ENCODE measurements at places on chromosomes 3 and 15.

DNA sequence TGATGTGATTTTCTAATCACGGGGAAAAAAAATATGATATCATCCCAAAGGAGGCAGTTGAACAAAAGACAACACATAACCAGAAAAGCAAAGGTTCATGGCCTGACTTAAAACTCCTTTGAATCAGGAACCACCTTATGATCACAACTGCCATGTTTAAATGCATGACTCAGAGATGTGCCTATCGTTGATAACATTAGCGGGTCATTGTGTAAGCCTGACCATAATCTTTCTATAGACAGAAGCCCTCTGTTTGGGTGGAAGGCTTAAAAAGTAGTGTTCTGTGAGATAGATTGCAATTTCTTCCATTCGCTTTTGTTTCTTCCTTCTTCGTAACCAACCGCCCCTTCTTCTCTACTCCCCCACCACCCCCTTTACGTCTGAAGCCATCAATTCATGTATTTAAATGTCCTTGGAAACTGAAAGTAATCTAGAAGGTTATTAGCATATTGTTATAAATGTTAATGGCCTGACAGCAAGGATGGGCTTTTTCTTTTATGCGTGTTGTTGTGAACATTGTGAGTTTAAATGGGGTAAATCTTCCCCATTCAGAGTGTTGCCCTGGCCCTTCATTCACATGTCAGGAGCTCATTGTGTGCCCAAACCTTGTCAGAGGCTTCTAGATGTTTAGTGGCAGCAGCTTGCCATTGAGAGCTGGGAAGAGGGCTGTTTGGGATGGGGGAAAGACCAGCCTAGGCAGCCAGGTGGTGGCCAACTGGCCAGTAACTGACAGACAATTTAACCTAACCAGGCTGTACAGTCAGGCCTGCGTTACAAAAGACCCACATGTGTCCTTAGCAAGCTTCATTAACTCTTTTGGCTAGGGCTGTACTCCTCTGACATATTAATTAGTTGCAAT is 64.5 kb downstream of the EPHA3 start:
- DNase-seq = no peak

DNA sequence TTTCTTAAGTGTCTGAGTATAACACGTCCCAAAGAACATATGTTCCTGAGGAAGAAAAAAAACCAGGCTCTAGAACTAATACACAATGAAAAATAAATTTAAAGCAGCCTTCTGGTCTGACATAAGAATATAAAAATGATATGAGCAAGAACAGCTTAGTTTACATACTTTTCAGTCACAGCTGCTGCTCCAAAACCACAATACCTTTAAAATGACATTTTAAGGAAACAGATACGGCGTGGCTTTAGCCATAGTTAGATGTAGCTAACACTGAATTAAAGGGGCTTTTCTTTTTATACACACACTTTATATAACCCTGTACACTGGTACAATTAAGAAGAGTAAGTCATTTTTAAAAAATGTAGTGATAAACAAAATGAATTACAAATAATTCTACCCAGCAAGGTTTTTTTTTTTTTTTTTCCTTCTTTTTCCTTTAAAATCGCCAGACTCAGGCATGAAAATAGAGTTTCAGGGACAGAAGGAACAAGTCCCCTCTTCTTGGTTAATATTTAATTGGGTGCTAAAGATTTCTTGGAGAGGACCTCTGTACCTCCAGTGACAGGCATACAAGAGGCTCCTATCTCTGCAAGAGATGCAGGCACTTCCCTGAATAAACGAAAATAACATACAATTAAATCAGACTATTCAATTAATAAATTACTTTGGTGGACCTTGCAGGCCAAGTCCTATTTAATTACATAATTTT is 265.6 kb downstream of the FOXP1 start:
- DNase-seq = no peak

- no peak for DNase-seq
Observed at GRCh38 chr3:129972301-129972700, 2.2 kb upstream of the TRH start.

DNA sequence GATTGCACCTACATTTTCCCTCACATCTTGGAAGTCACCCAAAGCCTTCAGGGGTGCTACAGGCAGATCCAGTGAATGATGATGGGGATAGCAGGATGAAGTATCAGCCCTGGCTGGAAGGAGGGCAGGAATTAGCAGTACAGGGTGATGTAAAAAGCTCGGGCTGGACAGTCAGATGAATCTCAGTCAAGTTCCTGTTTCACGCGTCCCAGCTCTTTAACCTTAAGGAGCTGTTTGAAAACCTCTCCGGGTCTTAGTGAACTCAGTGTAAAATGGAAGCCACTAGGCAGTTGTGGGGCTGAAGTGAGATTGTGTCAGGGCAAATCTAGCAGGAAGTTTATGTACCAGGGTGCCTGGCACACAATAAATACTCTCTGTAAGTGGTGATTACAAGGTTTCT is 166.4 kb upstream of the PROK2 start:
- no peak for DNase-seq

DNA sequence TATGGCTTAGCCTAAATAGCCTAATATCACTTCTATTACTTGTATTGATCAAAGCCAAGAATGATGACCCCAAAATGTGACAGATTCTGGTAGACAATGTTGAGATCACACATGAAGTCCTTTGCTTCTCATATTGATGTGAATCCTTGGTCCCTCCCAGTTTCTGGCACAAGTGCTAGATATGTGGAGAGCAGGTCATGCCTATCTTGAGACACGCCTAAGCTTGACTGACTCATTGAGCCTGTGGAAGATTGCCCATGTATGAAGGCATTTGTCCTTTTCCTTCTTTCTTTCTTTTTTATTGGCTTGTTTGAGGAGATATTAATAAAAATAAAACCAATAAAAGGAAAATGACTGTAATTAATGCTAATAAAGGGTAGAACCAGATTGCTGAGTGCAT is 54.0 kb upstream of the TMEM108 start:
- no peak for DNase-seq

DNA sequence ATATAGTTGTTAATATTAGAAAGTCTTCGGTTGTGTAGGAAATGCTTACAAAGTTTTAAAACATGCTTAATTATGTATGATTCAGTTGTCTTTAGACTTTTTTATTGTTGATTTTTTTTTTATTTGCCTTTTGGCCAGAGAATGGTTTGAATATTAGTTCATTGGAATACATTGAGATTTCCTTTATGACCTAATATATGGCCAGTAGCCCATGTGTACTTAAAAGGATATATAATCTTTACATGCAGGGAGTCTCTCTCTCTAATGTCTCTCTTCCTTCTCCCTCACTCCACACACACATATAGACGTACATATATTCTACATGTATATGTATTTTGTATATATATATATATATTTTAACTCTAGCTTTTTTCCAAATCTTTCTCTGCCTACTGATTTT is 67.3 kb upstream of the SKIL start:
- DNase-seq = no peak

- DNase-seq = no peak
Observed at GRCh38 chr15:66155065-66155464, 98.5 kb downstream of the MEGF11 start.

GRCh38 chr3:195043607-195044339 is 227.2 kb downstream of the XXYLT1 start:
- DNase-seq = no peak

DNA sequence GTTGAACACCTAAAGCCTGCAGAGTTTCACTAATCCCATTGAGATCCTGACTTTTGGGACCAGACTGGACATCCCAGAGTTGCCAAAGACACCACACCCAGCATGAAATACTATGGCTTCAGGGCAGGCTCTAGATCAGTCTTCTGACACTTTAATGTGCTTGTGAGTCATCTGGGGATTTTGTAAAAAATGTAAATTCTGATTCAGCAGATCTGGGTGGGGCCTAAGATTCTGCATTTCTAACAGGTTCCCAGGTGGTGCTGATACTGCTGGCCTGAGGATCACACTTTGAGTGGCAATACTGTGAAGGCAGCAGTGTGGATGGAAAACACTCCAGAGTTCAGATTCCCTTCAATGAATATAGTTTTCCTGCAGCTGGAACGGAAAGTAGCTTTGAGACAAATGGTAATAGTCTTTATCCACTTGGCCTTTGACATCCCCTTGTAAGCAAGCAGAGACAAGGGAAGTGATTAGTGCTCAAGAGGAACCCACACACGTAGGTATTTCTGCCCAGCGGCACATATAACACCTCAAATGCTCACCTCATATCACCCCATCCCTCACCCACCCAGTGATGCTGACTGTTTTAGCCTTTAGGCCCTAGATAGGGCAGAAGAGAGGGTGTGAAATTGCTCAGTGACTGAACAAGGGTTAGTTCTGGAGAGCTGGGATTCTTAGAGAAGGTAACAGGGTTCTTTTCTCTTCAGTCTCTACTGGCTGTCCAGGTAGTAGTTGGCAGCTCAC is 51.5 kb upstream of the GSK3B start:
- DNase-seq = peak; percentile 36

DNA sequence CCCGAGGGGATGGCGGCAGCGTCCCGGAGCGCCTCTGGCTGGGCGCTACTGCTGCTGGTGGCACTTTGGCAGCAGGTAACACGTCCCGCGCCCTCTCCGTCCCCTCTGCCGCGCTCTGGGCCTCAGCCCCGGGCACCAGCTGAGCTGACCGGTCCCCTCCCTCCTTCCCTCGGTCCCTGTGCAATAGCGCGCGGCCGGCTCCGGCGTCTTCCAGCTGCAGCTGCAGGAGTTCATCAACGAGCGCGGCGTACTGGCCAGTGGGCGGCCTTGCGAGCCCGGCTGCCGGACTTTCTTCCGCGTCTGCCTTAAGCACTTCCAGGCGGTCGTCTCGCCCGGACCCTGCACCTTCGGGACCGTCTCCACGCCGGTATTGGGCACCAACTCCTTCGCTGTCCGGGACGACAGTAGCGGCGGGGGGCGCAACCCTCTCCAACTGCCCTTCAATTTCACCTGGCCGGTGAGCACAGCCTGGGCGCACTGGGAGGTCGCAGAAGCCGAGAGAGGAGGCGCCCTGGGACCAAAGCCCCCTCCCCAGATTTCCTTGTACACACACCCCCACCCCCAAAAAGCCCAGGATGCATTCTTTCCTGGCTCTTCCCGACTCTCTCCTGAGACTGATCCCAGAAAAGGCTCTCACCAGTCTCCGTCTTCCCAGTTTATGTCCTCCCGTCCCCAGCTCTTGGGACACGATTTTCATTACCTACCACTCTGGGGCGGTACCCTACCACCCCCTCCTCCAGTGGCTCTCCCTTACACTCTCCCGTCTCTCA is 705 bp downstream of the DLL4 start:
- DNase-seq = no peak

GRCh38 chr3:138093721-138094120 is 21.7 kb downstream of the DZIP1L start:
- no peak for DNase-seq

DNA sequence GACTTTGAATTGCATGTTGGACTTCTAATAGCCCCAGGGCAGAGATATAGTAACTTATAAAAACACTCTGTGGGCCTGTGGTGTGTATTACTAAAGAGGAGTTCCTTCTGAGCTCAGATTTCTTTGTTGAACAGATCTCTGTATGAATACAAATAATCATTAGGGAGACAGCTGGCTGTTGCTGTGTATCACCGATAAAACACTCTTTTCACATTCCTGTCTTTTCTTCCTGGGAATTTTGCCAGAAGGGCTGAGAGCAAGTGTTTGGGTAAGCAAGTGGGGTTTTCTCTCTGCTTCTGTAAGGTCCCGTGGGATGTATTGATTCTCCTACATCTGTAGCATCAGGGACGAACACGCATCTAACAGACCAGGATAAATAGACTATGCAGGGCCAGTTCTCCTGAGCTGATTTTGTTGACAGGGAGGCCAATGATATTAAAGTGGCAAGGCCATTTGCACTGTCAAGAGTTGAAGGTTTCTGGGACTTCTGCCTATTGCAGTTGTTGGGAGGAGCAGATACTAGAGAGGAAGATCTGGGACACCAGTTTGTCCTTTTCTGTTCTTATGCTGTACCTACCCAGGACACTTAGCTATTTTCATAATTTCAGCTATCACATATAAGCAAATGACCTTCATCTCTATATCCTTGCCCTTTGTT is 225.9 kb upstream of the CD96 start:
- DNase-seq = no peak

- no peak for DNase-seq
Observed at GRCh38 chr15:92909136-92909781, 9.1 kb downstream of the CHD2 start.

GRCh38 chr3:14201940-14202684 is 23.5 kb downstream of the LSM3 start:
- no peak for DNase-seq

DNA sequence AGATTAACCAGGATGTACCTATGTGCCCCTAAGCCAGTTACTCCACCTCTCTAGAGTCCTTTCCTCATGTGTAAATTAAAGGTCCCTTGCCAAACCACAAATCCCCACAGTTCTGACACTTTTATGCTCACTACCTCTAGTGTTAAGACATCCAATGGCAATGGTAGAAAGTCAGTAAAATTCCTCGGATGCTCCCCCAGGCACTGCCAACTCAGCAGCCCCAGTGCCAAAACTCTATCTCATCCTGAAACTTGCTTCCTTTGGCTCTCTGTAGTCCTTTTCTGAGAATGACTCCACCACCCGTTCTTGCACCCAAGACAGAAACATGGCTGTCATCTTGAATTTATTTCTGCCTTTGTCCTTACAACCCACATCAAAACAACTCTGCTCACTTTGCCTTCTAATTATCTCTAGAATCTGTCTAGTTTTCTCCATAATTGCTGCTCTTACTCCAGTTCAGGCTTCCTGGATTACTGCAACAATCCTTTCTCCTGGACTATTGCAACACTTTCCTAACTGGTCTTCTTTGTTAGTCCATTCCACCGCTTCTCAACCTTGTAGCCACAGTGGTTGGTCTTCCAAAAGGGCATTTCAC is 41.6 kb downstream of the MB21D2 start:
- DNase-seq = no peak

DNA sequence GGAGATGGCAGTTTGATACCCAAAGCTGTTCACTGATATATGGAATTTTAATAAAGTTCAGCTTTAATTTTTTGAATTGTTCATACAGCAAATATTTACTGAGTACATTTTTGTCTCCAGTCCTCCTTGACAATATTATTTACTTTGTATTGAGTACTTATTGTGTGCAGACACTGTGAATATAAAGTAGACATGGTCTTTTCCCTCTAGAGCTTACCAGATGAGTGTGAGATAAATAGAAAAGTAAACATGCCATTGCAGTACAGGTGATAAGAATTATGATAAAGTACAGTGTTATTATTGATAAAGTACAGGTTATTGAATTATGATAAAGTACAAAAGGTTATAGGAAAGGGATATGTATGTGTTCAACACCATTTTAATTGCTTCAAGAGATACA is 2.1 kb downstream of the UBA5 start:
- no peak for DNase-seq
